Activated naive CD8-positive, alpha-beta T cell treated with anti-CD3 and anti-CD28 coated beads for 36 hours (primary cell): ENCODE measurements at places on chromosomes 16 and 17. TPM values are rescaled to one million over a fixed set of nuclear protein-coding genes. Genes with fewer than 3 reads are reported as not detected.

DNA sequence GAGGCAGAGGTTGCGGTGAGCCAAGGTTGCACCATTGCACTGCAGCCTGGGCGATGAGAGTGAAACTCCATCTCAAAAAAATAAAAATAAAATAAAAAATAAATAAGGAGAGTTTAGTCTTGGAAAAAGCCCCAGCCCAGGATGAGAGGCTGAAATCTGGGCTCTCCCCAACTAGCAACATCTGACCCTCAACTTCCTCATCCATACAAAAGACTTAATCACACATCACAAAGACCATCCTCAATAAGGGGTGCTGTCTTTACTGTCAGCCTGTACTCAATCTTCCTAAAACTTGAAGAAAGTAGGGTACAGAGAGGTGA lies 11.4 kb upstream of the SLC4A1 start:
- DNase-seq, result no peak

DNA sequence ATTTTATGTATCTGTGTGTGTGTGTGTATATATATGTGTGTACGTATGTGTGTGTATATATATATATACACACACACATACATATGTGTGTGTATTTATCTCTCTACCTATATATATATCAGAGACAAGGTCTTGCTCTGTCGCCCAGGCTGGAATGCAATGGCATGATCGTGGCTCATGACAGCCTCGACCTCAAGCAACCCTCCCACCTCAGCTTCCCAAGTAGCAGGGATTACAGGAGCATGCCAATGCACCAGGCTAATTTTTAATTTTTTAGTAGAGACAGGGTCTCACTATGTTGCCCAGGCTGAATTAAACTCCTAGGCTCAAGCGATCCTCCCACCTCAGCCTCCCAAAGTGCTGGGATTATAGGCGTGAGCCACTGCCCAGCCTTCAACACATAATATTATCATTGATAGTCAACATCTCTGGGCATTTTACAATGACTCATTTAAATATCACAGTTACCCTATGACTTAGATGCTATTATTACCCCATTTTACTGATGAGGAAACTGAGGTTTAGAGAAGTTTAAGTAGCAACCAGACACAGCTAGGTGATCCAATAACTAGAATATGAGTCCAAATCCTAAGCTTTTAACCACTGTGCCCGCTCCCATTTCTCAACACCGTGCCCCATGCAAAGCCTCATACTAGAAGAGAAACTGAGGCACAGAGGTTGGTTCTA lies 24.3 kb downstream of the G6PC3 start:
- DNase-seq, result no peak

GRCh38 chr17:56929362-56929969 lies 15.6 kb upstream of the TRIM25 start:
- DNase-seq, result no peak

UNC45B gene
- total RNA-seq, result 0.10 TPM

- peak; percentile 66 for DNase-seq
Observed at GRCh38 chr17:49996495-49997300, 1.7 kb upstream of the DLX3 start.

DNA sequence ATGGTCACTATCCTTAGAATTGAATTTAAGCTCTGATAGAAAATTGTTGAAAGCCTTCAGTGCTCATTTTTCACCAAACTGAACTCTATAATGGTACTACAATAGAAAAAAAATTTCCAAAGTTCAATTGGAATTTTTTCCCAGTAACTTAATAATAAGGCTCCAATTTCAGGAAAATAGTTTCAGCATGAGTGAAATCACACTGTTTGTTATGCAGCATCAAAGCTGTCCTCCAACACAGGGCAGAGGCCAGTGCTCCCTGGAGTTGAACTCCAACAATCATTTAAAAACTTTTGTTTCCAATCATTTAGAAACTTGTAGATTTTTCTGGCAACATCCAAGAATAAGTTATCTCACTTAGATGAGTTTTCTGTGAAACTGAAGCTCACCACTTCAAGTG lies 103.1 kb upstream of the HSBP1 start:
- no peak for DNase-seq

ABCA9 gene
- total RNA-seq, result not detected

- DNase-seq, result no peak
Observed at GRCh38 chr17:42053731-42054500, 3.5 kb upstream of the C17orf113 start.

DLX3 gene
- total RNA-seq, result 0.19 TPM

GRCh38 chr16:66128371-66128770 lies 238.1 kb upstream of the CDH5 start:
- DNase-seq, result no peak

- no peak for DNase-seq
Observed at GRCh38 chr16:53775821-53776431, 72.0 kb downstream of the FTO start.

DNA sequence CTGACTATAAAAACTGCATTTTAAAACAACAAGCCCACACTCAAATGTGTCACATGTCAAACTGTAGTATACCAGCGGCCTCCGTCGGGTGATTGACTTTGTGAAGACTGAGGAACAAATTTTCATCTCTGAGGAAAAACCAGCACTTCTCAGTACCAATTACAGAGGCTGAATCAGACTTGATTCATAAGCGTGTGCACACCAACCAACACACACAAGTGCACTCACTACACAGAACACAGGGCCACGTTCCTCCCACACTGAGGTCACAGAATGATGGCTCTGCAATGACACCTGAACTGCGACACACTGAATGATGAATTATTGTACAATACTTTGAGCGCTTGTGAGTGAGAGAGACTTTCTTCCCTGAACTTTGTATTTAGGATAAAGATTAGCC lies 29.6 kb downstream of the XPO6 start:
- peak; percentile 52 for DNase-seq

GRCh38 chr17:48123111-48123510 lies 15.5 kb downstream of the SNX11 start:
- DNase-seq, result no peak
